ENCODE measurements at places on chromosomes 4 and X.

DNA sequence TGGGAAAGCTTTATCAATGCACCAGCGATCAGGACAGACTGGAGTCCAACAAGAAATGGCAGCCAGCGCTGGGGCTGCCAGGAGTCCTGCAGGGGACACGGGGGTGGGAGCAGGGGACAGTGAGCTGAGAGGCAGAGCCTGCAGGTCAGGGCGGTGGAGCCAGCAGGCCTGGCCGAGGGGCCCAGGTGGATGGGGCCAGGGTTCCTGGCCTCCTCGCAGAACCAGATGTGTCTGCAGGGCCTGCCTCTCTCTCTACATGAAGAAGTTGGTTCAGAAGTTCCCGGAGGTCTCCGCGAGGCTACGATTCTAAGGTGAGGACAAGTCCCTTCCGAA, 63.6 kb downstream of the CPZ start:
- no peaks in the 10 kb centered on the region for H3K36me3 ChIP-seq
- H3K27ac ChIP-seq = no peak overlapping the region
- H3K4me3 ChIP-seq = no peak overlapping the region
- H3K4me1 ChIP-seq = no peaks in the 10 kb centered on the region

DNA sequence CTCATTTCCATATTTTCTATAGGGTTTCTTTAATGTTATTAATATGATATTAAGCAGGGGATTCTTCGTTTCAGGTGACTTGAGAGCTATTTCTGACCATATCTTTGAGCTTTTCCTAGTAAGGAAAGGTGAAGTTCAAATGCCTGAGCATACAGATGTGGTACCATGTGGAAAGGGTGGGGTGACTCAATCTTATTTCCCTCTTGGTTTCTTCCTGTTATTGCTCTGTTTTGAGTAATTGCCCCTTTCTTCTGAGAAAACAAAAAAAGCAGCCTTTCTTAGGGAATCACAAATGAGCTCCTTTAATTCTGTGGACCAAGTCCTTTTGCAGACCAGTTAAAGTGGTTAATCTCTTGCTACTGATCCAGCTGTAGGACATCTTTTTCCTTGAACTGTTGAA, 41.0 kb upstream of the AGA start:
- no peak overlapping the region for H3K4me3 ChIP-seq
- H3K27ac ChIP-seq = no peak overlapping the region
- H3K27me3 ChIP-seq = no peaks in the 10 kb centered on the region
- H3K36me3 ChIP-seq = peaks cover 8% of the 10 kb centered on the region

DNA sequence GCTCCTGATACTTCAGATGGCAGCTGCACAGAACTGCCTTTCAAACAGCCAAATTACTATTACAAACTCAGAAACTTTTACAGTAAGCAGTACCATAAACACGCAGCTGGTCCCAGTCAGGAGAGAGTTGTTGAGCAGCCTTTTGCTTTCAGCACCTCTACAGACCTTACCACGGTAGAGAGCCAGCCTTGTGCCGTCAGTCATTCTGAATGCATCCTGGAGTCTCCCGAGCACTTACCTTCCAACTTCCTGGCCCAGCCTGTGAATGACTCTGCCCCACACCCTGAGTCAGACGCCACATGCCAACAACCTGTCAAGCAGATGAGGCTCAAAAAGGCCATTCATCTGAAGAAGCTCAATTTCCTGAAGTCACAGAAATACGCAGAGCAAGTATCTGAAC, 12.4 kb downstream of the ZBTB49 start:
- no peak overlapping the region for H3K4me3 ChIP-seq
- peaks cover 24% of the 10 kb centered on the region for H3K36me3 ChIP-seq
- H3K4me1 ChIP-seq = peaks cover 8% of the 10 kb centered on the region
- no peak overlapping the region for H3K27ac ChIP-seq

- H3K27ac ChIP-seq = no peak overlapping the region
- DNase-seq = no peak
- no peaks in the 10 kb centered on the region for H3K4me1 ChIP-seq
- no peaks in the 10 kb centered on the region for H3K27me3 ChIP-seq
- no peak overlapping the region for H3K4me3 ChIP-seq
- peaks cover 3% of the 10 kb centered on the region for H3K36me3 ChIP-seq
Measured at GRCh38 chrX:10923466-10923865, 187.7 kb upstream of the HCCS start.

GRCh38 chrX:123756320-123756719, 23.5 kb upstream of the THOC2 start:
- peaks cover 8% of the 10 kb centered on the region for H3K27me3 ChIP-seq
- no peak for DNase-seq
- no peaks in the 10 kb centered on the region for H3K4me1 ChIP-seq
- H3K27ac ChIP-seq = no peak overlapping the region
- H3K4me3 ChIP-seq = no peak overlapping the region

GRCh38 chr4:105472871-105473323, 965 bp downstream of the PPA2 start:
- peaks cover 15% of the 10 kb centered on the region for H3K4me1 ChIP-seq
- no peaks in the 10 kb centered on the region for H3K27me3 ChIP-seq
- no peak for DNase-seq

DNA sequence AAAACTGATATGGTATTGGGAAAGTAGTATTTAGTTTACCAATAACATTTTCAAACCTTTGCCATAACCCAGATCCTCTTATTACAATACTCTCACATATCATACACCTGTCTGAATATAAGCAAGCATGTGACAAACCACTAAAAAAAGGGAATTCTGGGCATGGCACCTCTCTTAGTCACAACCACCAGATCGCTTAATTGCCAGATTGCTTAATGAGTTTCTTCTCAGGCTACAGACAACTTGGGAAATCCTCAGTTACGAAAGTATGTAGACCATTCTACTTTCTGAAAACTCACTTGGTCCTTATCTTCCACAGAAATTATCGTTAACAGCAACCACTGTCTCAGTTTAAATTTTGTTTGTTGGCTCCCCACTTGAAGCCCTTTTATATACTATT, 2.1 kb downstream of the NAF1 start:
- H3K27me3 ChIP-seq = no peaks in the 10 kb centered on the region
- H3K36me3 ChIP-seq = peaks cover 15% of the 10 kb centered on the region
- no peak for DNase-seq

DNA sequence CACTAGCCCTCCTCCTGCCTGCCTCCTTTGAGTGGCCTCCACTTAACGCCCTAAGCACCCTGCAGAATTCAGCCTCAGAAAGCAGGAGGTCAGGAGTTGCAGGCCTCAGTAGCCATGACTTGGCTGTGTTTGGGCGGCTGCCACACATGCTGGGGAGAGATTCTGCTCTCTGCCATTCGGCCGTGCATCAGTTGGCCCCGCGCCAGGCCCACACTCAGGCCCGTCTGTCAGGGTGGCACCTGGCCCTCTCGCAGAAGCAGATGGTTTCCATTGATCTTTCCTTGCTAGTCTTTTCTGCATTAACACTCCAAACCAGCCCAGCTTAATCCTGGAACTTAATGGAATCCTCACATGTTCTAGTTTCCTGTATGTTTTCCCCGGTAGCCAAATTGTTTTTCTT, 30.7 kb upstream of the ATP6AP2 start:
- no peak overlapping the region for H3K4me3 ChIP-seq
- no peak overlapping the region for H3K27ac ChIP-seq
- H3K36me3 ChIP-seq = no peaks in the 10 kb centered on the region
- no peaks in the 10 kb centered on the region for H3K4me1 ChIP-seq
- no peaks in the 10 kb centered on the region for H3K27me3 ChIP-seq
- DNase-seq = no peak

- H3K4me1 ChIP-seq = no peaks in the 10 kb centered on the region
- no peak overlapping the region for H3K4me3 ChIP-seq
- no peak overlapping the region for H3K27ac ChIP-seq
Measured at GRCh38 chr4:103118166-103118565, 18.5 kb upstream of the BDH2 start.

DNA sequence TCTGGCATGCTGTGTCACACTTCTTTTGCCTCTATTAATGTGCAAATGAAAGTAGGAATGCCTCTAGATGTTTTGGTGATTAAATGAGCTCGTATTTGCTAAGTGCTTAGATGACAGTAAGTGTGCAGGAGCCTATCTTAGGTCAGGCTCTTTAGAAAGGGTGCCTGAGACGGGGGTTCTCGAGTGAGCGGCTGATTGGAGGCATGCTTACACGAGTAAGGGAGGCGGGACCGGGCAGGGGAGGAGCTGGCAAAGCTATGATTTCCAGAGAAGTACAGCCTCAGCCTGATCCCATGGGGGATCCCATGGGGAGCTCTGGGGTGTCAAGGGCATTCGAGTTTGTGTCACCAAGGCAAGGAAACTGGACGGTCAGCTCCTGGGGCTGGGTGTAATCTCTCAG, 44.8 kb downstream of the CLDN34 start:
- H3K27me3 ChIP-seq = no peaks in the 10 kb centered on the region
- no peak overlapping the region for H3K4me3 ChIP-seq

DNA sequence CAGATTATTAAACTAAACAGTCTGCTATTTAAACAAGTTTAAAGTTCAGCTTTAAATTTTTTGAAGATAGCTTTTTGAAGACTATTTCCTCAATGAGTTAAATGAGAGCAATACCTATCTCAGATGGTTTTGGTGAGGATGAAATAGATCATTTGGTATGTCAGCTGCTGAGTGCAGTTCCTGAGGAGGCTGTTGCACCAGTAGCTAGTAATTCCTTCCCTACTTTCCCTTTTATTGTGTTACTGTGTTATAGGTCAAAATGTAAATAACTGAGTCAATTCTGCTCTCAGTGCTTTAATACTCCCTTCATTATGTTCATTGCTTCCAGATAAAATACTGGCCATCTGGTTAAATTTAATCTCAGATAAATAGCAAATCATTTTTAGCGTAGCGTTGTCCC, 48.6 kb downstream of the BMPR1B start:
- no peaks in the 10 kb centered on the region for H3K4me1 ChIP-seq
- H3K36me3 ChIP-seq = no peaks in the 10 kb centered on the region
- peaks cover 1% of the 10 kb centered on the region for H3K27me3 ChIP-seq
- no peak overlapping the region for H3K4me3 ChIP-seq
- DNase-seq = no peak

- peaks cover 2% of the 10 kb centered on the region for H3K4me1 ChIP-seq
- H3K27ac ChIP-seq = no peak overlapping the region
- no peak overlapping the region for H3K4me3 ChIP-seq
- no peaks in the 10 kb centered on the region for H3K36me3 ChIP-seq
Measured at GRCh38 chrX:153621949-153622598, 23.1 kb upstream of the CCNQ start.

- no peak overlapping the region for H3K4me3 ChIP-seq
- no peak overlapping the region for H3K27ac ChIP-seq
- H3K27me3 ChIP-seq = peaks cover 3% of the 10 kb centered on the region
- H3K4me1 ChIP-seq = peaks cover 3% of the 10 kb centered on the region
- DNase-seq = no peak
Measured at GRCh38 chr4:140061659-140062289, 92.2 kb downstream of the MAML3 start.

GRCh38 chr4:176186067-176186466, 9.3 kb downstream of the SPATA4 start:
- no peak for DNase-seq
- no peak overlapping the region for H3K4me3 ChIP-seq
- H3K27ac ChIP-seq = no peak overlapping the region
- no peaks in the 10 kb centered on the region for H3K36me3 ChIP-seq

DNA sequence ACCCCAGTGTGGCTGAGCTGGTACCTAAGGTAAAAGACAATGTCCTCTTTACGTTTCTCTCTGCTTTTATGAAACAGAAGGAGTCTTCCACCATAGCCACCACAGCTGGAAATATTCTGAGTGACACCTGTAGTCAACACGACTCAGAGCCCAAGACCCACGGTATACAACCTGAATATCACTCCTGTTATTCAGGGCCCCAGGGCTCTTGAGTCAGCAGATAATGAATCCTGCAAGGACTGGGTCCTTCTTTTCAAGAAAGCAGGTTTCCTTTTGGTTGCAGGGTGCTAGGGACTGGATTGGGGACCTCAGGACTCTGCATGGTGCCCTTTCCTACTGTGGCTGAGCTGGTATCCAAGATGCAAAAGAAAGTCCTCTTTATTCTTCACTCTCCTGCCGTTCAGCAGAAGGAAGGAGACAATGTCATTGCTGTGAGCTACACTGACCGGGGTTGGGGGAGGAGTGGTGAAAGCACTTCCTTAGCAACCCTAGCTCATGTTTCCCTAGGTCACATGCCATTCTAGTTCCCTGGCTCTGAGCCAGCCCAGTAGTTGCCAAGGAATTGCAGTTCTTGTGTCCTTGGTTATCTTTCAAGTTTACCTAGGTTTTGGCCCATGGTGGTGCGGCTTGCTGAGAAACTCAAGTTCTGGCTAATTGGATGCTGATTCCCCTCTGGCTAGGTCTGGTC, 23.7 kb upstream of the UNC5C start:
- no peak overlapping the region for H3K27ac ChIP-seq
- no peaks in the 10 kb centered on the region for H3K27me3 ChIP-seq
- no peak for DNase-seq
- H3K4me3 ChIP-seq = no peak overlapping the region

DNA sequence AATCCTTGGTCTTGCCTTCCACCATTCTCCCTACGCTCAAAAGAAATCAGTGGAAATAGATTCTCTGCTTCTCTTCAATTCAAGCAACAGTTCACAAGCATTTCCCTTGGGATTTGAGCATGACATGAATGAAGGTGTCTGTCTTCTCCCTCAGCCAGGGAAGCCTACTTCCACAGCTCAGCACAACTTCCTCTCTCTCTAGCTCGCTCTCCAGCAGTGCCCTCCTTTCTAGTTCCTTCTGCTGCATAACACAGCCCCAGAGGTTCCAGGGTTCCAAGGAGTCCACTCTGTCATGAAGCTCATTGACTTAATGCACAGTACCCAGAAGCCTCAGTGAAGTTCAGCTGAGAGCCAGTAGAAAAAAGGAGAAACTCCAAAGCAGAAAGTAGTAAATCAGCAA, 81.3 kb downstream of the PLS3 start:
- no peak overlapping the region for H3K4me3 ChIP-seq
- H3K4me1 ChIP-seq = no peaks in the 10 kb centered on the region
- no peaks in the 10 kb centered on the region for H3K27me3 ChIP-seq
- DNase-seq = no peak
- H3K27ac ChIP-seq = no peak overlapping the region
- no peaks in the 10 kb centered on the region for H3K36me3 ChIP-seq

DNA sequence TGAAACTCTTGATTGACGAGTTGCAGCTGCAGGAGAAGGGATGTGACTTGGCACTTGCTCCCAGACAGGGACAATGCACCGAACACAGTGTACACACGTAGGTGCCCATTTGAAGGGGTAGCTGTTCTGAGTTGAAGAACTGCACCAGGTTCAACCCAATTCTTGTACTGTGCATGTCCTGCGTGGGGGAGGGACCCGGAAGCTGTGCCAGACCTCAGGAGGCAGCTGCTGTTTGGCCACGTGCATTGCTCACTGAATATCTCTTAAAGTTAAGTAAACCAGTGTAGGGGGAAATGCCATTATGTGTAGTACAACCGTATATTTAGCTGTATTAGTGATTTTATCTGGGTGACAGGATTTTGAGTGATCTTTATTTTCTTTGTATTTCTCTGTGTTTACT, 12.0 kb upstream of the RBBP7 start:
- no peaks in the 10 kb centered on the region for H3K36me3 ChIP-seq
- peak overlapping the region; percentile 79 for H3K4me3 ChIP-seq
- peaks cover 12% of the 10 kb centered on the region for H3K4me1 ChIP-seq
- H3K27me3 ChIP-seq = no peaks in the 10 kb centered on the region

DNA sequence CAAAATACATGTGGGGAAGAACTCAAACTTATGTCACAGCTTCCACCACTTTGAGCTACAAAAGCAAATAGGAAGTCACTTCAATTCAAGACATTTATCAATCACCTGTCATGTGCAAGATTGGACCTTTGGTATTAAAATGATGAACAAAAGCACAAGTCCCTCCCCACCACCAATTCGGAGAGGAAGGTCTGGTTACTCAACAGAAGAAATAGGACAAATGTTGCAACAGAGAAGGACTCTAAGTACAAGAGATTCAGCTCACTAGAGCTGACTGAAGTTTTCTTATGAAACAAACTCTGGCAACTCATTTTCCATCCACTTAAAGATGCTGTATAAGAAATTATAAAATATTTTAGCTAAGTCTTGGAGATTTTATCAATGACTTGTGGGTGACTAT, 16.0 kb upstream of the MMRN1 start:
- H3K27ac ChIP-seq = no peak overlapping the region
- peaks cover 9% of the 10 kb centered on the region for H3K27me3 ChIP-seq
- H3K36me3 ChIP-seq = no peaks in the 10 kb centered on the region
